ENCODE measurements at places on chromosomes 16 and 17.

- no peak for DNase-seq
Observed at GRCh38 chr17:27548369-27548768, 82.6 kb upstream of the LGALS9 start.

DNA sequence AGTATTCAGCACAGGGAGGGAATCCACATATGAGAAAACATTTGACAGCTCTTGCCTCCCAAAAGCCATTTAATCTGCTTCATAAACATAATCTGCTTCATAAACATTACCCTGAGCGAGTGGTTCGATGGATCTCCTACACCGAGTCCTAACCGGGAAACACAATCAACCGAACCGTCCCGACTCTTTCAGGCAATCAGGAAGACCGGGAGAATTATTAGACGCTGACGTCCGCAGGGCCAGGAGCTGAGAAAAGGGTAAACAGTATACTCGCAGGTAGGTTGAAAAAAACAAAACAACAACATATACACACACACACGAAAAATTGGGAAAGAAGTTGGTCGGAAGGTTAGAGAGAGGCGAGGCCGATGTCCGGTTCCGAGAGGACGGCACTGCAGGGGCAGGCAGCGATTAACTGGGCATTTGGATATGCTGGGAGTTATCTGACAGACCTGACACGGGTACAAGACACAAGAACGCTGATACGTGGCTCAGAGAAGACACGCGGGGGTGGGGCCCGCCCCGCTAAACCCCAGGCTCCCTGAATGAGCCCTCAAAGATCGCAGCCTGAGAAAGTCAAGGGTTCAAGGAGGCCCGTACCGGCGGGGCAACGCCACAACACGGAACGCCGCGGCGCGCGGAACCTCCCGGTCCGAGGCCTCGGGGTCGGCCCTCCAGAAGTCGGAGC is 585 bp downstream of the AP1G1 start:
- DNase-seq: no peak

- no peak for DNase-seq
Observed at GRCh38 chr16:85710732-85711131, 22.0 kb upstream of the GINS2 start.

GRCh38 chr16:70691223-70692129 is 5.6 kb upstream of the MTSS2 start:
- DNase-seq: peak; percentile 81

GRCh38 chr17:73304438-73304837 is 7.4 kb downstream of the CDC42EP4 start:
- DNase-seq: no peak

GRCh38 chr16:81987706-81988105 is 23.6 kb downstream of the SDR42E1 start:
- DNase-seq: no peak

DNA sequence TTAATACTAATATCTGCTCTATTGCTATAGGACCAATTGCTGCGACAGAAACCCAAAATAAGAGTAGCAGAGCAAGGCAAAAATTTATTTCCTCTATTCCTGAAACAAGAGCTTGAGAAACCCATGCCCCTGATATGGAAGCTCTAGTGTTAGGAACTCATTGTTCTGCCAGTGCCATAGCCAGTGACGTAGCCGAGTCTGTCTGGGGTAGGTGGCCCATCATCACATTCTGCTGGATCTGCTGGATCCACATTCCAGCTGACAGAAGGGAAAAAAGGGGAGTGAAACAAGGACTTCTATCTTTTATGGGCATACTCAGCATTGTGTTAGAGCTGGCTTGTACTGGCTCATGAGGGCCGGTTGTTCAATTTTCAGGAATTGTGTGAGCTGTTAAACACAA is 248.9 kb upstream of the MON1B start:
- DNase-seq: no peak

GRCh38 chr17:7039832-7040231 is 4.0 kb downstream of the SLC16A13 start:
- no peak for DNase-seq

GRCh38 chr16:28321700-28322411 is 29.5 kb downstream of the SBK1 start:
- DNase-seq: no peak

- DNase-seq: no peak
Observed at GRCh38 chr17:29518359-29518758, 48.5 kb downstream of the ABHD15 start.

DNA sequence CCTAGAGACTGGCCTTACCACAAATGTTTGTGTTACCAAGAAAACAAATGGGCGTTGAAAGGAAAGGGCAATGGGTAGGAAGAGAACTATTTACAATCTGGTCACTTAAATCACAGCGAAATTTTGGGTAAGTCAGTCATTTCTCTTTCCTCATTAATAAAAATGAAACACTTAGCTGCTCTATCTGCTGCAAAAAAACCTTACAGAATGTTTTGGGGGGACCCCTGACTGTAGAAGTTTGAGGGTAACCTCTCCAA is 742 bp upstream of the NUTF2 start:
- DNase-seq: no peak

GRCh38 chr16:27441998-27442397 is 40.0 kb downstream of the IL21R start:
- DNase-seq: no peak

- no peak for DNase-seq
Observed at GRCh38 chr16:51731160-51731559, 580.1 kb upstream of the SALL1 start.

GRCh38 chr16:58046936-58047335 is 21.4 kb downstream of the MMP15 start:
- DNase-seq: no peak

DNA sequence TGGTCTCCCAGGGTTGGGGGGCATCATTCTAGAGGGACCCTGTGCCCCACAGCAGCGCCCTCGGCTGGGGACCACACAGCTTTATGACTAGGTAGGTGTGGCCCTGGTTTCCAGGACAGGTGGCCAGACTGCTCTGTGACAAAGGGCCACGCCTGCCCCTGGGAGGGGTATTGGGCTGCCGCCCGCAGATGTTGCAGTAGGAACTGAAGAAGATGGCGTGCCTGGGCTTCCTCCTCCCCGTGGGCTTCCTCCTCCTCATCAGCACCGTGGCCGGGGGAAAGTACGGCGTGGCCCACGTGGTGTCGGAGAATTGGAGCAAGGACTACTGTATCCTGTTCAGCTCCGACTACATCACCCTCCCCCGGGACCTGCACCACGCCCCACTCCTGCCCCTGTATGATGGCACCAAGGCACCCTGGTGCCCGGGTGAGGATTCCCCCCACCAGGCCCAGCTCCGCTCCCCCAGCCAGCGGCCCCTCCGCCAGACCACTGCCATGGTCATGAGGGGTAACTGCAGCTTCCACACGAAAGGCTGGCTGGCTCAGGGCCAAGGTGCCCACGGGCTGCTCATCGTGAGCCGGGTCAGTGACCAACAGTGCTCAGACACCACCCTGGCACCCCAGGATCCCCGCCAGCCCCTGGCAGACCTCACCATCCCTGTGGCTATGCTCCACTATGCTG is at the start of gene SPPL2C:
Gene SPPL2C (plus strand): TSS at position 187 of the 681 bp plus-strand sequence. CDS start 26 bp downstream, at position 213.
- no peak for DNase-seq

DNA sequence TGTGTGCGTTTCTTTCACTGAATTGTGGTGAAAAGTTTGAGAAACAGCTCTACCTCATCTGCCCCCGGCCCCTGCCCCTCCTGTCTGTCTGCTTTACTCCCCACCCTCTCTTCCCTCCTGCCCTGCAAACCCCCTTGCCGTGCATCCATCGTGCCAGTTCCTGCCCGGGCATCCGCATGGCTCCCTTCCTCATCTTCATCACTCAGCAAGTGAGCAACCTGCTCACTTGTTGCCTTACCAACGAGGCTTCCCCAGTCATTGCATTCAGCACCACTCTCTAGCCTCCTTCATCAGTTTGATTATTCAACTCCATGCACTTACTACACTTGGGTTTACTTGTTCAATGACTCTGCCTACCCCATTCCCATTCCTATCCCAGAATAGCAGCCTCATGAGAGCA is 34.8 kb upstream of the SDK2 start:
- no peak for DNase-seq

- no peak for DNase-seq
Observed at GRCh38 chr17:51455931-51456330, 195.6 kb downstream of the UTP18 start.

DNA sequence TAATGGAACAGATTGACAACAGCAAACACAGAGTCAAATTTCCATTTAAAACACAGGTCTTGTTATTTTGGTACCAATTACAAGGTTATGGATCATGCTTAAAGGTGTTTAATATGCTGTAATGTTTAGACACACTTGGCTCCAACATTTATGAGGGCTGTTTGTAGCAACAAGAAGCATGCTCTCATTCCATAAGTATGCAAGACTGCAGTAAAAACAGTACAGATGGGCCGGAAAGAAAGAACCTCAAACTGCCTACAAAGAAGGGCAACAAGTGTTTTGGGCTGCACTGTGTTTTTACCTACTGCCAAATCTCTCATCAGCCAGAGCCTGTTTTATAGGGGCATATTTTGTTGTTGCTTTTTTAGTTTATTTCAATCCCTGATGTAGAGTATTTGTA is 100.5 kb upstream of the HS3ST3A1 start:
- DNase-seq: peak; percentile 21

GRCh38 chr17:73719588-73720071 is 75.4 kb upstream of the SDK2 start:
- no peak for DNase-seq

GRCh38 chr16:66273644-66274334 is 92.7 kb upstream of the CDH5 start:
- DNase-seq: no peak

DNA sequence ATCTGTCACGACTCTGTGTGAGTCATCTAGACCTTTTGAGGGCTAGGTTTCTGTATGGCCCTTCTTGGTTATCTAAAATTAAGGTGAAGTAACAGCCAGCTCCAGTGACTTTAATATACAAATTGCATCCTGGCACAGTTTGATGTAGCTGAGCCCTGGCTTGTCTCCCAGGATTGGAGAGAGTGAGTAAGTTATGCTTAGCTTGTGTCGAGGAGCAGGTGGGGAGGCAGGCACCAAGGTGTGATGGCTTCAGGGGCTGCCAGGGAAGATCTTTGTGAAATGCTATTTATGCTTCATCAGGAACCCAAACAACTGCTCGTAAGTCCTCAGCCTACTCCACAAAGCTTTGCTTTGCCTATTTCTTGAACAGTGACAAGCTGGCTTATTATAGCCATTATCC is 261.2 kb downstream of the HS3ST4 start:
- DNase-seq: no peak

- DNase-seq: no peak
Observed at GRCh38 chr17:48679385-48680096, 42.8 kb downstream of the PRAC1 start.

GRCh38 chr16:21277927-21278706 is at the start of gene CRYM:
Gene CRYM, minus strand, starts transcription at chr16:21278290. Its CDS starts 39 bp downstream, at chr16:21278251.
- no peak for DNase-seq

- no peak for DNase-seq
Observed at GRCh38 chr17:78441271-78441971, 63.0 kb downstream of the PGS1 start.

- no peak for DNase-seq
Observed at GRCh38 chr16:89166696-89167424, 4.7 kb upstream of the CDH15 start.

DNA sequence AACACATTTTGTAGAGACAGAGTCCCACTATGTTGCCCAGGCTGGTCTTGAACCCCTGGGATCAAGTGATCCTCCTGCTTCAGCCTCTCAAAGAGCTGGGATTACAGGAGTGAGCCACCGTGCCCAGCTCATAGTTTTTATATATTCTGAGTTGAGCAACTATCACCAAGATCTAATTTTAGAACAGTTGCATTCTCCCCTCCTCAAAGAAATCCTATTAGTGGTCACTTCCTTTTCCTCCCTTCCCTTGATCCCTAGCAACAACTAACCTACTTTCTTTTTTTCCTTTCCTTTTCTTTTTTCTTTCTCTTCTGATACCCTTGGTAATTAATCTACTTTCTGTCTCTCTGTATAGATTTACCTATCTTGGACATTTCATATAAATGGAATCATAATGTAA is 61.5 kb upstream of the B4GALNT2 start:
- DNase-seq: no peak

GRCh38 chr17:81428948-81429774 is 33.9 kb downstream of the BAHCC1 start:
- DNase-seq: no peak
